ENCODE measurements at places on chromosomes 1 and 21.

- no peak for DNase-seq
Measured at GRCh38 chr1:195580988-195581387, 1027.3 kb downstream of the KCNT2 start.

DNA sequence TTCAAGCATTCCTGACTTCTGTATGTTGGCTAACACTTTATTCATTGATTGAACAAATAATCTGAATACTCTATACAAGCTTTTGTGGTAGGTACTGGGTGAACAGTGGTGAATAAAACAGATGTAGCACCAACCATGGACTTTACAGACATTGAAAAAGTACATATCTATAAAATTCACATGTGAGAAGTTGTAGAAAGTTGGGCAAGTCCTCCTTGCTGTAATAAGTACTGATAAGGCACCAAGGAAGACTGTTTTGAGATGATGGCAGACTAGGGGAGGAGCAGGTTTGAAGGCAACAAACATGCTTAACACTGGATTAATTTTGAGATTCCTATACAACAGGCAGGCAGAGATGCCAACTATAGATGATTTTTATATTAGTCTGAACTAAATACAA is 42.4 kb downstream of the RNF2 start:
- no peak for DNase-seq

GRCh38 chr1:237393632-237394031 is 351.6 kb downstream of the RYR2 start:
- DNase-seq, result no peak

DNA sequence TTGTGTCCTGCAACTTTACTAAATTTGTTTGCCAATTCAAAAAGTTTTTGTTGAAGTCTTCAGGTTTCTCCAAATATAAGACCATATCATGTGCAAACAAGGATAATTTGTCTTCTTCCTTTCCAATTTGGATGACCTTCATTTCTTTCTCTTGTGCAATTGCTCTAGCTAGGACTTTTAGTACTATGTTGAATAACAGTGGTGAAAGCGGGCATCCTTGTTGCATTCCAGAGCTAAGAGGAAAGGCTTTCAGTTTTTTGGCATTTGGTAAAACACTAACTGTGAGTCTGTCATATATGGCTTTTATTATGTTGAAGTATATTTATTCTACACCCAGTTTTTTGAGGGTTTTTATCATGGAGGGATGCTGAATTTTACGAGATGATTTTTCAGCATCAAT is 630.0 kb upstream of the ADGRL2 start:
- no peak for DNase-seq

DNA sequence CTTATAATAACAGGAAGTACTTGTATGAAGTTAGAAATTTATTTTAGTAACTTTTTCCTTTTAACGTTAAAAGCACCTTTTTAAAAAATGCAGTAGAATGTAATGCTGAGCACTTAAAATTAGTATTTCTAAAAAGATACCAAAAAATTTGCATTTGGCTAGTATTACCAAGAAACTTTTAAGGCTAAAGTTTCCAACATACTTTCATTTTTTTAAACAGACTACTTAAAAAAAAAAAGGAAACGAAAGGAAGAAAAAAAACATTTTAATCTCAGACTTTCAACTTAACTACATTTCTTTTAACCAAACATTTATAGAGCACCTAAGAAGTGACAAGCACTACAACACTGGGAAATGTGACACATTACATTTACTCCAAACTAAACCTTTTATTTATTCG is 2.8 kb downstream of the ARID4B start:
- no peak for DNase-seq

DNA sequence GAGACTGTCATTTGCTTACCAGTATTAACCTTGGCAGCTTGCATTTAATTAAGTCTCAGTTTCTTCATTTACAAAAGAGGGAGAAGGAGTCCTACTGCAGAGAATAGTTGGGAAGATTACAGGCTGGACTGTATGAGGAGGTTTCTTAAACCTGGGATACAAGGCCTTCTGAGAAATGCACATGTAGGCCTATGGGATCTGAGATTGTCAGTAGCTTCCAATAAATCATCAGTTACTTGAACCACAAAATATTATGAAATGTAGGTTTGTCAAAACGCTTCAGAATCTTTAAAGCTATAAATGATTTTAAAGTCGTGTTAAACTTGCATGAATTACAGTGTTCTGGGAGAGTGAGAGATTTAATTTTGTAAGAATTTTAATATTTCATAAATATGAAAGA is 69.6 kb downstream of the NRIP1 start:
- no peak for DNase-seq

DNA sequence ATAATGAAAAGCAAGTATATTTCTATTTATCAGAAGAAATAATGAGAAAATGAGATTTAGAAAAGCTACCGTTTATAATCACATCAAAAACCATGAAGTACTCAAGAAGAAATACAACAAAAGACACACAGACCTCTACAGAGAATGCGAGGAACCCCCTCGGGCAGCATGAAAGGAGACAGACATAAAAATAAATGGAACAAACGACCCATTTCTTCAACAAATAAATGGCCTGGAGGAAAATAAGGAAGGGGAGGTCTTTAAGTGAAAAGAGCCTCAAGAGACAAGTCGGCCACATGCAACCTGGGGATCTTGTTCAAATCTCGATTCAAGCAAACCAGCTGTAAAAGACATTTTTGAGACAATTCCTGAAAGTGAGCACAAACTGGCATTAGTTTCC is 6.0 kb downstream of the CFAP74 start:
- DNase-seq, result no peak

DNA sequence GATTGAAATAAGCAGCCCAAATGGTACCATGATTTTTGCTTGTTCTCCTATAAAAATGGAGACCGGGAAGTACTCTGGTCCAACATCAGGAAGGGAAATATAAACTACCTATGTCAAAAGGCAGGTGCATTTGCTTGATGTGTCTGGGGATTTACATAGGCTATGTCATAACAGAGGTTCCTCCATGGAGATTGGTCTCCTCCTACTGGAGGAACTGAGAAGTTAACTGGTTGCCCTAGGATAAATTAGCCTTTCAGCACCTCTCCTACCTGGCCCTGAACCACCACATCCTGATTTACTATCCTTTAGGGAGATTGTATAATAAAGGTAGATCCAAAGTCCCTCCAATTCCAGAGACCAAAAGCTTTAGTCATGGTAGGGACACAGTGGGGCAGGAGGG is 1109.3 kb upstream of the B3GALT2 start:
- peak; percentile 12 for DNase-seq

DNA sequence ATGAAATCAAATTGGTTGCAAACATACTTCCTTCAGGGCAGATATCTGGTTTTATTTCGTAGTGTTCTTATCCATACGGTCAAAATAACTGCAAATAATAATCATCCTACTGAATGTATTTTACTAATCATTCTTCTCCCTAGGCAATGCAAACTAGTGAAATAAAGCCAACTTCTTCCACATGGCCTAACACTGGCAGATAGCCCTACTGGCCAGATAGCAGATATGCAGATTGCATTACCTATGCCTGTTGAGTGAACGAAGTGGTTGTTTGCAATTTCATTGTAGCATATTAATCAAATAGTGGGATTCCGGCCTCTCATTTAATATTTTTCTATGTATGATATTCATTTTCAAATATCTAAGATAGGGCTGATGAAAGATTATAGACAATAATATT is 116.2 kb downstream of the CENPF start:
- DNase-seq, result no peak

DNA sequence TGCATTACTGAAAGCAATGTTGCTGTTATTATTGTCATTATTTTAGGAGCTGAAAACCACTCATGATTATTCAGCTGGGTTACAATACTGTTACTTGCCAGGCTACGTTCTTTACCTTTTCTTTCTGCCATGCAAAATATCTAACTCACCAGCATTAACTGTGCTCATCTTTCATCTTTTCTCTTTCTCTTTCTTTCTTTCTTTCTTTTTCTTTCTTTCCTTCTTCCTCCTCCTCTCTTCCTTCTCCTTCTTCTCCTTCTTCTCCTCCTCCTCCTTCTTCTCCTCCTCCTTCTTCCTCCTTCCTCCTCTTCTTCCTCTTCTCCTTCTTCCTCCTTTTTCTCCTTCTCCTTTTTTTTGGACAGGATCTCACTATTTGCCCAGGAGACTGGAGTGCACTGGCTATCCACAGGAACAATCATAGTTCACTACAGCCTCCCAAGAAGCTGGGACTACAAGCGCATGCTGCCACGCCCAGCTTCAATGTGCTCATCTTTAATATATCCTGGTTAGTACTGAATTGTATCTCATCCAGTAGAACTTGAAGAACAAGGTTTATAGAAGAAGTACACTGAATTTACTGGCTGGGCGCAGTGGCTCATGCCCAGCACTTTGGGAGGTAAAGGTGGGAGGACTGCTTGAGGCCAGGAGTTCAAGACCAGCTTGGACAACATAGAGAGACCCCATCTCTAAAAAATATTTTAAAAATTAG is 6.9 kb upstream of the ZMYM4 start:
- no peak for DNase-seq

DNA sequence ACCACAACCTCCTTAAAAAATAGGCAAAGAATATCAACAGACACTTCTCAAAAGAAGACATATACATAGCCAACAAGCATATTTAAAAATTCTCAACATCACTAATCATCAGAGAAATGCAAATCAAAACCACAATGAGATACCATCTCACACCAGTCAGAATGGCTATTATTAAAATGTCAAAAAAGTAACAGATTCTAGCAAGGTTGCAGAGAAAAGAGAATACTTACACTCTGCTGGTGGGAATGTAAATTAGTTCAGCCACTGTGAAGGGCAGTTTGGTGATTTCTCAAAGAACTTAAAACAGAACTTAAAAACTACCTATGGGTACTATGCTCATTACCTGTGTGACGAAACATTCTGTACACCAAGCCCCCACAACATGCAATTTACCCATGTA is 20.7 kb downstream of the CD1B start:
- no peak for DNase-seq

DNA sequence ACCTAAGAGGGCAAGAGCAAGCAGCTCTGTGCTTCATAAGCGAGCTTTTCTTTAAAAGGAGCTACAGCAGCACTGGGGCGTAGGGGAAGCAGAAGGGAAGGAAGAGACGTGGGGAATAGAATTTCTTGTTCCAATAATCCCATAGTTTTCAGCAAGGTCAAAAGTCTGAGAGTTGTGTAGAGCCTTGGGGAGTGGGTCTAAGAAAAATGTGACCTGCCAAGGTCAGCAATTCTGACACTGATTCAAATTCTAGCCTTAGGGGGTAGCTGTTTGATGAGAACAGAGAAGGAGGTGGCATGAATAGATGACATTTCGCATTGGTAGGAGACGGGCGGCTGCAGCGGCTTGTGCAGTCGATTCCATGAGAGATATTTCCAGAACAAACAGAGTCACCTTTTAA is 22.4 kb downstream of the PRRX1 start:
- DNase-seq, result no peak

- DNase-seq, result no peak
Measured at GRCh38 chr1:162191396-162192305, 122.2 kb downstream of the NOS1AP start.

GRCh38 chr21:35563885-35564451 is 496.4 kb downstream of the SETD4 start:
- no peak for DNase-seq

DNA sequence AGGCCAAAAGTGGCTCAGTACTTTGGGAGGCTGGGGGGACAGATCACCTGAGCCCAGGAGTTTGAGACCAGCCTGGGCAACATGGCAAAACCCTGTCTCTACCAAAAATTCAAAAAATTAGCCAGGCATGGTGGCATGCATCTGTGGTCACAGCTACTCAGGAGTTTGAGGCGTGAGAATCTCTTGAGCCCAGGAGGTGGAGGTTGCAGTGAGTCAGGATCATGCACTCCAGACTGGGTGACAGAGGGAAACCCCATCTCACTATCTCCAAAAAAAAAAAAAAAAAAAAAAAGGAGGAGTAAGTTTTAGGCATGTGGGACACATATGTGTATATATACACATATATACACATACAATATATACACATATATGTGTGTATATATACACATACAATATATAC is 165.3 kb upstream of the DPYD start:
- no peak for DNase-seq

GRCh38 chr1:76115171-76115570 is 40.6 kb downstream of the ST6GALNAC3 start:
- no peak for DNase-seq

DNA sequence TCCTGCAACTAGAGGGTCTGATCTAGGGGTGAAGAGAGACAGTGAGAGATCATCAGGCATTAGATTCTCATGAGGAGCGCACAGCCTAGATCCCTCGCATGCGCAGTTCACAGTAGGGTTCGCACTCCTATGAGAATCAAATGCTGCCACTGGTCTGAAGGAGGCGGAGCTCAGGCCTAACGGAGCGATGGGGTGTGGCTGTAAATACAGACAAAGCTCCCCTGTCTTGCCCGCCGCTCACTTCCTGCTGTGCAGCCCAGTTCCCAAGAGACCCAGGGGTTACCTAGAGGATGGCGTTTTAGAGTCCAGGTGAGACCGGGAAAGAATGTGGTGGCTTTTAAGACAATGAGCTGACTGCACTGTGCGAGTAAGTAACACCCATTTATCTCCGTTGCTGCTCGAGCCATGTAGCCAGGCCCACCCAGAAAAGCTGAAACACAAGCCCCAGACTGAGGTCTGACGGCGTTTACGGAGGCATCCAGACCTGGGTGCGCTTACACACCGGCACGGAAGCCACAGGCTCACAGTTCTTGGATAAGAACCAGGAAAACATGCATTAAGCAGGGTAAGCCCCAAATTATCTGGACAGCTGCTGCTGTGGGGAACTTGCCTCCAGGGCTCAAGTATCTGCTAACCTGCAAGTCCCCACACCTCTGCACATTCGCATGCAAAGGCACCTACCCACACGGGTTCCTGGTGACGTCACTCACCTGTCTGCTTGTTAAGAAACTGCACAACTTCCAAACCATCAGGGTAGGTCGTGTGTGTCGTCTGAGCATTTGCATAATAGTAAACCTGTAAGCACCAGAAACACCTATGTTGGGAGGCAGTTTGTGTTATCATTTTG is 12.5 kb downstream of the TCP10L start:
- DNase-seq, result no peak

- DNase-seq, result no peak
Measured at GRCh38 chr1:35269201-35269988, 886 bp downstream of the ZMYM4 start.

DNA sequence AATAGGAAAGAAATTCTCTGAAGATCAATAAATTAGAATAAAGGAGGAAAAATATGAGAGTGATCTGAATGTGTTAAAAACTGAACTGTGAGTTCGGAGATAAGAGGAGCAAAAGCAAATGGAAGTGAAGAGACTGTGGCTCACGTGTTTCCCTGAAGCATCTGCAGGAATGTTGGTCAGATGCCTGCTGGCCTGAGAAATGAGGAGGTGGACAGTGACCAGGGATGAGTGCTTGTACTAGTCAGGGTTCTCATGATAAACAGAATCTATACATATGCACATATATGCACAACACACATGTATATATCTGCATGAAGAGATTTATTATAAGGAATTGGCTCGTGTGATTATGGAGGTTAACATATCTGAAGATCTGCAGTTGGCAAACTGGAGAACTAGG is 103.4 kb upstream of the TIAM1 start:
- no peak for DNase-seq

Measured in activated gamma-delta T cell treated with anti-CD3 and anti-CD28 coated beads, Interleukin-2, amount 50 U/mL, for 16 hours (primary cell).